ENCODE measurements at places on chromosomes 11 and 22. TPM values are rescaled to one million over a fixed set of nuclear protein-coding genes. Genes with fewer than 3 reads are reported as not detected.

The ACRV1 gene
- not detected for total RNA-seq

The ARHGEF17 gene
- 69.2 TPM for total RNA-seq

The MRGPRF gene
- 43.8 TPM for total RNA-seq

The PGM2L1 gene
- total RNA-seq = 14.0 TPM

The TLCD5 gene
- total RNA-seq = 9.8 TPM

The WBP2NL gene
- total RNA-seq = 1.6 TPM

The UCP3 gene
- 2.0 TPM for total RNA-seq

The RIMBP3C gene
- total RNA-seq = 0.26 TPM

The NPAT gene
- total RNA-seq = 12.5 TPM

The MFRP gene
- not detected for total RNA-seq
